ENCODE measurements at places on chromosomes 16 and 17.

GRCh38 chr17:1577182-1577581 lies 14.6 kb upstream of the PITPNA start:
- no peak for DNase-seq

DNA sequence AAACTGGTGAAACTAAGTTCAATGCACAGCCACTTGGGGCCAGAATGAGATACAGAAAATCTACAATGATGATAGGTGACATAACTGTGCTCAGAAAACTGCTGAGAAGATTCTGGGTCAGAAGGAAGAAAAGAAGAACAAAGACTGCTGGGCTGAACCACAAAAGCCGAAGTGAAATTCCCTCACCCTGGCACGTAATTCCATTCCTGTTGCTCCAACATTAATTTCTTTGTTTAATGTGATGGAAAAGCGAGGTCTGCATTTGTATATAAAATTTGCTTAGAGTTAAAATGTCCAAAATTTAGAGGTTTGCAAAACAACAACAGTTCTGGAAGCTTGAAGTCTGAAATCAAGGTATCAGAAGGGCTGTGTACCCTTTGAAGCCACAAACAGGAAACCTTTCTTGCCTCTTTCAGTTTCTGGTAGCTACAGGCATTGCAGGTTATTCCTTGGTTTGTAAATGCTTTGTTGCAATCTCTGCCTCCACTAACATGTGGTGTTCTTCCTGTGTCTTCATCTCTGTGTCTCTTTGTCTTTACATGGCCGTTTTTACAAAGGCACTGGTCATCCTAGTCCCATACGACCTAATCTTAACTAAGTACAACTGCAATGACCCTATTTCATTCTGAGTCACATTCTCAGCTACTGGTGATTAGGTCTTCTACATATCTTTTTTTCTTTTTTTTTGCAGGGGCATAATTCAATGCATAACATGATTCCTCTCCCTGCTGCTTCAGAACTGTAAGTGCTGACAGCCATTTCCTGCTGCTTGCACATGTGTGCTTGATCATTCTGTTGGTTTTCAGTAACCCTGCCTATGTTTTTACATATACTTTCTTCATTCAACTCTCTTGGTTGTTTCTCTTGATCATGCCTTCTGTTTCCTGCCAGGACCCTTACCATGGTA lies 603.0 kb upstream of the CDH8 start:
- DNase-seq = no peak

GRCh38 chr16:29663016-29663806 lies at the start of gene SPN:
Gene SPN (plus strand): TSS chr16:29663247. CDS start chr16:29663729, 482 bp downstream.
- DNase-seq = no peak

GRCh38 chr17:77962348-77962747 lies 3.8 kb downstream of the TNRC6C start:
- no peak for DNase-seq

DNA sequence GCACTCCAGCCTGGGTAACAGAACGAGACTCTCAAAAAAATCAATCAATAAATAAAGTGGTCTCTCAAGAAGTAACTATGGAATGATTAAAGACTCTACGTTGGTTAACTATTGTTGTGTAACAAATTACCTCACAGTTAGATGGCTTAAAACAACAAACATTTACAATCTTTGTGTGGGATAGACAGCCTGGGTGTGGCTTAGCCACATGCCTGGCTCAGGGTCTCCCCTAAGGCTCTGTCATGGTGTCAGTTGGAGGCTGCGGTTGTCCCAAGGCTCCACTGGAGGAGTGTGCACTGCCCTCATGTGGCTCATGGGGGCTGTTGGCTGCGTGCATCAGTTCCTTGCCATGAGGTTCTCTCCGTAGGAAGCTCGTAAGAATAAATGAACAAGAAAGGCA lies 294.5 kb downstream of the SNX29 start:
- no peak for DNase-seq

DNA sequence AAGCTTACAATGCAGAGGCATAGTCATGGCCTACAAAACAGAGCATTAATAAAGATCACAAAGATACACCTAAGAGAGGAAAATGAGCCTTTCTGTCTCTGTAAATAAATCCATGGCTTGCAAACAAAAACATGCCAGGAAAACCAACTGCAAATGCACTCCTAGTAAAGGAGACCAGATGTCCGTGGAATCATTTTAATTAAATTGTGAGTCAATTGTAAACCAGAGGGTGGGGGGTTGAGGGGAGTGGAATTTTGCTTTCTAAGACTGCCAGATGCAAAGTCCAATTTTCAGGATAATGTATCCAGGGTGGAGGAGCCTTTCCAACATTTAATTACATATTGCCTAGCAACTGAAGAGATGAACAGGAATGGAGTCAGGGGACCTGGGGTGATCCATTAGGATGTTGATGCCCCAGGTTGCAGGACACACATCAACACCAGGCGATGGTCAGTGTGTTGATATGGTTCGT lies 390.3 kb upstream of the CCL2 start:
- DNase-seq = no peak

- DNase-seq = no peak
Measured at GRCh38 chr17:57615836-57616757, 129.0 kb downstream of the CCDC182 start.

DNA sequence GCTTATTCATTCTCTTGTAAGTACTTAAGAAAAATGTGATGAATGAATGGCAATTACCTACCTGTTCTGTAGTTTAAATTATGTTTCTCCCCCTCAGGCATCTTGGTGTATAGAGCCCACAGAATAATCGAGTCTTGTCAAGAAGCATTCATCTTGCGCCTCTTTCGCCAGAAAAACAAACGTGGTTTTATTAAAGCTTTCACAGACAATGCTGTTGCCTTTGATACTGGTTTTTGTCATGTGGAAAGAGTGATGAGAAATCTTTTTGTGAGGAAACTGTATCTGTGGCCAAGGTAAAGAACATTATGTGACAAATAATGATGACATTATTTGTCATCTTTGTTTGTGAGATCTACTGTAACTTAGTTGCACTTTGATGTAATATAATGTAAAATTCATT lies 6.5 kb downstream of the ERCC4 start:
- peak; percentile 9 for DNase-seq

GRCh38 chr17:49292901-49293300 lies 62.3 kb upstream of the PHOSPHO1 start:
- DNase-seq = no peak

- DNase-seq = no peak
Measured at GRCh38 chr16:11621920-11622651, 35.4 kb upstream of the LITAF start.

DNA sequence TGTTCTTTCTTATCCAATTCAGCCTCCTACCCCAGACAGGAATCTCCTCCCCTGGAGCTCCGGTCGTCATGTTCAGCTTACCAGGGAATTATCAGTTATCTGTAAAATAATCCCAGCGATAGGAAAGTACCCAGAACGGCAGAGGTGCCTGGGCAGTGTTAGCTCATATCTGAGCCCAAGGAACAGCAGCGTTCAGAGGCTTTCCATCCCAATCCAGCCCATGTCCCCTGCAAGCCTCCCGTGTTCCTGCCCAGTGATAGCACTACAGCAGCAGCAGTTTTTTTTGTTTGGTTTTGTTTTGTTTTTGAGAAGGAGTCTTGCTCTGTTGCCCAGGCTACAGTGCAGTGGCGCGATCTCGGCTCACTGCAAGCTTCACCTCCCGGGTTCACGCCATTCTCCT lies 158.2 kb downstream of the CMIP start:
- DNase-seq = no peak

DNA sequence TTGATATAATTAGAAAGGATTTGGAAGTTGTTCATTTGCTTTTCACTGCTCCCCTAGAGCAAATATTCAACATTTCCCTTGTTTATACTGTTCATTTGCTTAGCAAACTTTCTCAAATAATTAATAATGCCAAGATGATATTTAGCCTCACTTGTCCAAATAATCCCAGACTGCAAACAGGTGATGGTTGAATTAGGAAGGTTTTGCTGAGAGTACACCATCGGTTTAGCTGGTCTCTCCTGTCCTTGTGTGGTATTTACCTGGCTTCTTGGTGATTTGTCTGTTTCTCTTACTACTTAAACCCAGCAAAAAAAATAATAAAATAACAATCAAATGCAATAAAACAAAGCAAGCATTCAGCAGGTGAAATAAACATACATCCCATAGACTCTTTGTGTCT lies 6.5 kb downstream of the KATNIP start:
- no peak for DNase-seq

DNA sequence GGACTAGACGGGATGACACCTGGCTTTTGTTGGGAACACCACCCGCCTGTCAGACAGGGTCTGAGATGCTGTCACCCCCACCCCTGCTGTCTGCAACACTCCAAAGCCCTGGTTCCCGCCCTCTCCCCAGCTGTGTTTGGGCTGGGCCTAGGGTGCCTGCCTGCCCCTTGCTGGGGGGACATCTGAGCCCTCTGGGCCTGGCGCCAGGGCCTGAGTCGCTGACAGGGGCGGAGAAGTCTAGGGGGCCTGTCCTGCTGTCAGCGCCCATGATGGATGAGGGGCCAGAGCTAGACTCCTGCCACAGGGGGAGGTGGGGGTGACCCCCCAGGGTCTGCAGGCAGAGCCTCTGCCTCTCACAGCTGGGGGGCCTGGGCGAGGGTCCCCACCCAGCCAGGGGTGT lies 7.6 kb upstream of the PKMYT1 start:
- DNase-seq = peak; percentile 42

DNA sequence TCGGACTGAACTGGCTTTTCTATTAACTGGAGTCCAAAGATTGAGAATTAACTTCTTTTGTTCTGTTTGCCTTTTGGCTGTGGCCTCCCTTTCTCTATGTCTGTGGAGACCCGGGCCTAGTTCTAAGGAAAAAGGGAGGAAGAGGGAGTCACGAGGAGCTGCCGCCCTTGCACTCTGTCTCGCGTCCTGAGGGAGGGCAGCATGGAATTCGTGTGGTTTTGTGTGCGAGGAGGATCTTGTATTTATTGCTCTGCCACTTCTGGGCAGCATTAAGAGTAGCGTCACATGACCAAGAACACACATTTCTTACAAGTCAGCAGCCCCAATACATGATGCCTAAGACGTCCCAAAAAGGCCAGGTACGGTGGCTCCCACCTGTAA lies 23.6 kb downstream of the METTL22 start:
- no peak for DNase-seq

GRCh38 chr17:77444628-77444983 lies 303.8 kb downstream of the SEC14L1 start:
- DNase-seq = no peak

DNA sequence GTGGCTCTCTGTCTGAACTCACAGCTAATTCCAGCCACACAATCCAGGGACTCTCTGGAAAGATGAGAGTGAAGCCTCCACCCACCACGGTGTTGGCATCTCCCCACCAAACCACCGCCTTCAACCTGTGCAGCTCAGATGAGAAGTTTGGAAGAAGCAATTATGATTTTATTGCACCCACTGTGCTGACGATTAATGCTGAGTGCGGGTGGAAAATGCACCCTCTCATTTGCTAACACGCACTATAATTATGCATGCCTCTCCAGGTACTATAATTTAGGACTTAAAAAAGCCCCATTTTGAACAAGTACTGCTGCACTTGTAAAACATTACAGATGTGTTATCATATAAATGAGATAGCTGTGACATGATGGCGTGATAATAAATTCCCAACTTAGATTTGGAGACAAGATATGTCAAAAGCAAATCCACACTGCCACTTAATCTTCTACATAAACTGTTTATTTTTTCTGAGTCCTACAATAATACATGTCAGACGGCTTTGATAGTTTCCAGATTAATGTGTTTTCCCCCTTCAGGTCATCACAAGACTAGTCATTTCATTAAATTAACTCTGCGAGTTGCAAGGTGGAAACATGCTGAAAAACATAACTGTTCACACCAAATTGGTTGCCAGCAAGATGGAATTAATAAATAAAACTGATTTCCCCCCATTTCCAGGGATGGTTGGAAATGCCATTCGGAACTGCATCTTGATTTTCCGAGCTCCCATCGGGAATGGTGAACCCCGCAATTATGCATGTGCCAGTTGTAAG lies 466.5 kb upstream of the MAF start:
- no peak for DNase-seq

DNA sequence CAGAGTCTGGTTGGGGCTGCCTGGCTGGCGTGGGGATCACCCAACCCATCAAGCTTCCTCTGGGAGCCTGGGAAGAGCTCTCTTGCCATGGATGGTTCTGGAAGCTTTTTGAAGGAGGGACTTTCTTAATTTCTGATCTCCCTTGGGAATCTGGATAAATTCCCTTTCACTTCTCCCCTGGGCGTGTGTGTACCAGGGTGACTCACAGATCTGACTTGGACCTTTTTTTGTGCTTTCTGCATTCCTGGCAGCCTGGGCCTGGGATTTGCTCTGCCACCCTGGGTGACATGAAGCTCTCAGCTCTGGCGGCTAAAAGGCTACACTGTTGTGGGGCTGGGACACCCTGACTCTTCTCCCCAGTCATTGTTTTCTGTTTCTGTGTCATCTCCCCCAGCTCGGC lies 70.1 kb downstream of the ABCC1 start:
- no peak for DNase-seq

GRCh38 chr16:4879049-4879448 lies 31.8 kb downstream of the UBN1 start:
- no peak for DNase-seq

DNA sequence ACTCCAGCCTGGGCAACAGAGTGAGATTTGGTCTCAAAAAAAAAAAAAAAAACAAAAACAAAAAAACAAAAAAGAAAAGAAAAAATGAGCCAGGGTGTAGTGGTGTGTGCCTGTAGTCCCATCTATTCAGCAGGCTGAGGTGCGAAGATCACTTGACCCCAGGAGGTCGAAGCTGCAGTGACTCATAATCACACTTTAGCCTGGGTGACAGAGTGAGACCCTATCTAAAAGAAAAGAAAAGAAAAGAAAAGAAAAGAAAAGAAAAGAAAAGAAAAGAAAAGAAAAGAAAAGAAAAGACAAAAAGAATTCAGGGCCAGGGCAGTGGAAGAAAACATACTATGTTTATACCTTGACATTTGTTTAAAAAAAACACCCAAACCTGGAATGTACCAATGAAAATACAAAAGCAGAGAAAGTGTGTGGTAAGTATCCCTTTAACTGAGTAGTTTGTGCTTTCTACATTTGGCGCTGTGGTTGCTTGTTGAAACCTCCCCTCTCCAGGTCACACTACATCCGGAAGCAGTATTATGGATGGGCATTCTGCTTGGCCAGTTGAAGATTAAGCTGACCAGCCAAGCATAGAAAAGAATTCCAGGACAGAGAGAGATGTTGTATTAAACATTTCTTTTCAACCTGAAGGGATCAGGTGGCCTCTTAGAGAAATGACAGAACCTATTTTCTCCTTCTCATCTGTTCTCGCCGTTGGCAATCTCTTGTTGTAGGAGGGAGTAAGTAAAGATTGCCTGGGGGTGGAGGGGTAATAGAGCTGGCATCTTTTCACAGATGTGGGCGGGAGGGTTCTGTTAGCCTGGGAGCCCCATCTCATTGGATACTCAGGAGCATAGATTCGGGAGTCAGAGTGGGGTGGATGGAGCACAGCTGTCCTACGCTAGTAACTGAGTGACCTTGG lies 12.1 kb upstream of the PRKCB start:
- no peak for DNase-seq

- DNase-seq = no peak
Measured at GRCh38 chr17:17018021-17018441, 24.2 kb upstream of the MPRIP start.

- no peak for DNase-seq
Measured at GRCh38 chr17:58533616-58534188, 19.3 kb upstream of the MTMR4 start.

Data from NCI-H2081 (cell line).